Occipital lobe (tissue), 3 donors: ENCODE measurements at places on chromosomes 7 and 10. TPM values are rescaled to one million over a fixed set of nuclear protein-coding genes. Genes with fewer than 3 reads are reported as not detected.

UFSP1 gene
- 2.5 TPM for total RNA-seq

GRM3 gene
- 179 TPM for total RNA-seq

ATP6V0A4 gene
- 1.2 TPM for total RNA-seq

FFAR4 gene
- not detected for total RNA-seq

PBLD gene
- total RNA-seq = 7.0 TPM

PKD2L1 gene
- 0.62 TPM for total RNA-seq
